ENCODE measurements at places on chromosomes 11 and 22.

- DNase-seq, result peak; percentile 64
Observed at GRCh38 chr11:62108017-62108750, 15.6 kb upstream of the INCENP start.

- DNase-seq, result no peak
Observed at GRCh38 chr11:36865846-36866245, 267.8 kb upstream of the RAG2 start.

GRCh38 chr11:78646564-78647185 is 72.0 kb upstream of the NARS2 start:
- DNase-seq, result peak; percentile 26

- DNase-seq, result no peak
Observed at GRCh38 chr22:19824926-19825339, 29.7 kb downstream of the GNB1L start.

DNA sequence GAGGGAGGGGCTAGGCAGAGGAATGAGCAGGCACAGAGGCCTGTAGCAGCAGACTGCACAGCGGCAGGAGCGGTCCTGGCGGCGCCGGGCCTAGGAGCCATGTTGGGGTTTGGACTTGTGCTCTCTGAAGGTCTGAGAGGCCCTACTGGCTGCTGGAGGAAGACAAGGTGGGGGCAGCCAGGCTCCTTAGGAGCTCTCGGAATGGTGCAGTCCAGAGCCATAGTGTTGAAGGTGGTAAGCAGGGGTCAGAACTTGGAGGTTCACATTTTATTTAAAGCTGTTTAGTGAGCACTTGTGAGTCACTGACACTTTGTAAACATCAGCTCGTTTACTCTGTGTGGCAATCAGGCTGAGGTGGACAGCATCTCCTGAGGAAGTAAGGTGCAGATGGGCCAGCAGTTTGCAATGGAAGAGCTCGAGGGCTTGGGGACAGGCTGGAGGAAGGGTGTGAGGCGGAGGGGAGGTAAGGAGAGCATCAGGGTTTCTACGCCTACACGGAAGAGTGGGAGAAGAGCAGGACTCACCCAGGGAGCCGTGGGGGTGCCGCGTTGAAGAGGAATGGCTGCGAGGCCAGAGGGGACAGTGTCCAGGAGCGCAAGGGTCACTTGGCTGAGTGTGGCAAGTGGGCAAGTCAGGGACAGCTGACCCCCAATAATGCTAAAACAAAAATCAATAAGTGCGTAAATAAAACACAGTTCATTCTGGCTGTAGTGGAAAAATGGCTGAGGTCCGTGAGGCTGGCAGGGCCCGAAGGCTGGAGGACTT is 10.0 kb upstream of the TMEM191C start:
- no peak for DNase-seq

DNA sequence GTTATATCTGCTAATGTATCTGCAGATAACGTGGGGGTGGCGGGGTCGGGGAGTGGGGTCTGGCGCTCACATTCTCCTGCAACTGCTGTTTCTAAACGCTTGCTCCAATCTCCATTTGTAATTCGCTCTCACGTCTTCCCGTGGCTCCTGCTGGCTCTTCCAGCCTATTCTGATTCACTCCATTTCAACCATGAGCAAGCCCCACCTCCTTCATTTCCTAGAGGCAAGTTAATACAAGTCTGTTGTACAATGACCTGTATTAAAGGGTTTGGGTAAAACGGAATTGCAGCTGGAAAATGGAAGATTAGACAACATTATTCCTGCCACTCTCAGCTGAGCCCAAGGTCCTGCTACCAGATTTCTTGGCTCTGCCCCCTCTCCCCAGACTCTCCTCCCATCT is 132.3 kb downstream of the CSNK2A3 start:
- DNase-seq, result no peak

GRCh38 chr22:42473484-42474193 is 41.4 kb upstream of the NFAM1 start:
- DNase-seq, result peak; percentile 17

DNA sequence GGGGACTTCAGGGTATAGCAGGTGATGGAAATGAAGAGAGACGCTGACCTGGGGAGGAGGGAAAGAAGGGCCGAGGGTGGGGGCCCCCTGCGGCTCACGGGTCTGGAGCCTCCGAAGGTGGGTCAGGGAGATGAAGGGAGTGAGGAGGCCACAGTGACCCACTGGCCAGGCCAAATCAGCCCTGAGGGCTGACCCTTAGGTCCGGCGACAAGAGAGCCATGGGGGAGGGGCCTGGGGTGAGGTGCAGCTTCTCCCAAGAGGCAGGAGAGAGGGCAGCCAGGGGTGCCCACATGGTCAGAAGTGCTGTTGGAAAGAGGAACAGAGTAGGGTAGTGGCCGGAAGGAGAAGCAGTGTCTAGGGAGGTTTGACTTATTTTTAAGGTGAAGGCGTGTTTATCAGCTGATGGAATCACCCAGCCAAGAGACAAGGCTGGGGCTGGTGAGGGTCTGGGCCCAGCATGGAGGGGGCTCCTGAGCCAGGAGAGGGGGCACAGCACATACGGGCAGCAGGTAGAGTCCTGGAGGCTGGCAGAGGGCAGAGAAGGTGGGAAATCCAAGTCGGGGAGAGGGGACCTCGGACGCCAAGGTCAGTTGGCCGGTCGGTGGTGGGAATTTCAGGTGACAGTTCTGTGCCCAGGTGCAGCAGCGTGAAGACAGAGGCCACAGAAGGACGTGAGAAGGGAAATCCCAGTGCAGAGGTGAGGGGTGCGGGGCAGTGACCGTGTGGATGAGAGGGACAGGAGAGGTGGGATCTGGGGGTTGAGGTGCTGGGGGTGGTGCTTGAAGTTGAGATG is 49.0 kb downstream of the LINC01488 start:
- no peak for DNase-seq

- DNase-seq, result no peak
Observed at GRCh38 chr11:102676084-102676483, 29.5 kb downstream of the MMP27 start.

Measured in central memory CD4-positive, alpha-beta T cell (primary cell).